ENCODE measurements at places on chromosomes 4 and X.

DNA sequence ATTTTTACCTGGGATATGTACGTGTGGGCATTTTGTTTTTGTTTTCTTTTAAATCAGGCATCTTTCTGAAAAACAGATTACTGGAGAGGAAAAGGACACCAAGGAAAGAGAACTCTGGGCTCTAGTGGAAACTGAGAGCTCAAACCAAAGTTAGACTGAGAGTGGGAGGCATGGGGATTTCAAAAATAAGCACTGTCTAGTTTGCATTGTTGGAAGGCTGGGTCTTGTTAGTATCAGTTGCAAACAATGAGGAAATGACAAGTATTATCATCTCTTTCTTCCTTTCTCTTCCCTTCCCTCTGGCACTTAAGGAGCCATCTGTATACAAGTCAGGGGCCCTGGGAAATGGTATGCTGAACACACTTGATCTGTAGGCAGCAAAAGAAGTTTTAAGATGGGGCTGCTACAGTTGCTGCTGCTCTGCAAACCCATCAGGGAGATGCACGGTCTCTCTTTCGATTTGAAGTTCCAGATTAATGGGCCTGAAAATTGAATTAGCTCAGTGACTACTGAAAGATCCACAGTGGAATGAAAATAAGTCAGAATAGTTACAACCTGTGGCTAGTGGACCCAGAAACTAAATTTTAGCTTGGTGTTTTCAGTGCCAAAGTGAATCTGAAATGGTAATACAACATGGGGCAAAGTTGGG lies 48.0 kb upstream of the GRXCR1 start:
- no peak for DNase-seq

DNA sequence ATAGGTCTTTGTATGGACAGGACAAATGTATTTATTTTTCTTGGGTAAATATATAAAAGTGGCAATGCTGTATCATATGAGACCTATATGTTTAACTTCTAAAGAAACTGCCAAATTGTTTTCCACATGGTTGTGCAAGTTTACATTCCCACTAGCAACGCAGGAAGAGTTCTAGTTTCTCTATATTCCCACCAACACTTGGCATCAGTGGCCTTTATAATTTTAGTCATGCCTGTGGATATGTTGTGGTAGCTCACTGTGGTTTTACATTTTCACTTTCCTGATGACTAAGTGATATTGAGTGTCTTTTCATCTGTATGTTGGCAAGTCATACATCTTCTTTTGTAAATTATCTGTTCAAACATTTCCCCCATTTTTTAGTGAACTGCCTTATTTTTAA lies 126.0 kb downstream of the EMCN start:
- no peak for DNase-seq

DNA sequence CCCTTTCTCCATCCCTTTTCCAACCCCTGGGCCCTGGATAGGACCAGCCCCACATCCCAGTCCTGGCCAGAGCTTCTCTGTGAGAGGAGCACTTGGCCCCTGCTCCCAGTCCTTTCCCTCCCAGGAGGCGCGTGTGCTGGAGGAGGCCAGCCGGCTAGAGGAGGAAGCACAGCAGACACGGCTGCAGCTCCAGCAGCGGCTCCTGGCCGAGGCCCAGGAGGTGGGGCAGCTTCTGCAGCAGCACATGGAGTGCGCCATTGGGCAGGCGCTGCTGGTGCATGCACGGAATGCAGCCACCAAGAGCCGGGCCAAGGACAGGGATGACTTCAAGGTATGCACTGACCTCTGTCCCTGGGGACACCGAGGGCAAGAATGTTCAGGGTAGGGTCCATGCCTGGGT lies 87.5 kb downstream of the EVC start:
- no peak for DNase-seq

GRCh38 chr4:118280501-118281218 lies 72.1 kb downstream of the PRSS12 start:
- peak; percentile 51 for DNase-seq

GRCh38 chr4:158590306-158590705 lies 68.6 kb downstream of the RXFP1 start:
- no peak for DNase-seq

DNA sequence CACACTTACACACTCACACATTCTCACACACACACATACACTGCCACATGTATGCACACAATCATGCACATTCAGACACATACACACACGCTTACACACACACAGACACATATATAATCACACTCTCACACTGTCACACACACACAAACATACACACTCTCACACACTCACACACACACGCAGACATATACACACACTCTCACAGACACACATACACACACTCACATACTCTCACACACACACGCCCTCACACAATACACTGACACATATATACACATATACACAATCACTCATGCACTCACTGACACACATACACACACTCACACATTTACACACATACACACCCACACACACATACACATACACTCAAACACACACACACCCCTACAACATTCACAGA lies 435.3 kb upstream of the FRG1 start:
- no peak for DNase-seq

DNA sequence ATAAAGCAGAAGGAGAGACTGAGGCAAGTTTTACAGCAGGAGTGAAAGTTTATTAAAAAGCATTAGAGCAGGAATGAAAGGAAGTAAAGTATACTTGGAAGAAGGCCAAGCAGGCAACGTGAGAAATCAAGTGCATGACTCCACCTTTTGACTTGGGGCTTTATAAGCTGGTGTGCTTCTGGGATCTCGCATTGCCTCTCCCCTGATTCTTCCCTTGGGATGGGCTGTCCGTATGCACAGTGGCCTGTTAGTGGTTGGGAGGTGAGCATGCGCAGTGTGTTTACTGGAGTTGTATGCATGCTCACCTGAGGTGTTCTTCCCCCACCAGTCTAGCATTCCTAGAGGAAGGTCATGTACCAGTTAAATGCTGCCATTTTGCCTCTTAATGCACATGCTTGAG lies 29.1 kb upstream of the C1QTNF7 start:
- no peak for DNase-seq

Data from CD4-positive, alpha-beta T cell treated with Interleukin-2 at 100 ng/mL for 4 hours (primary cell).